Mucosa of gallbladder (tissue), 1 donor: ENCODE measurements at places on chromosomes 16 and 17. TPM values are rescaled to one million over a fixed set of nuclear protein-coding genes. Genes with fewer than 3 reads are reported as not detected.
A peak's percentile ranks its signal among the peaks of the same experiment; 100 is the strongest.

The MYH10 gene
- 104 TPM for total RNA-seq

The RCVRN gene
- total RNA-seq, result 0.20 TPM

GRCh38 chr17:52106638-52107261 lies 51.8 kb downstream of the CA10 start:
- DNase-seq, result peak; percentile 30

The PYDC1 gene
- total RNA-seq, result not detected

- DNase-seq, result no peak
These were observed 4.3 kb downstream of the YBX2 start for GRCh38 chr17:7290166-7290565.

DNA sequence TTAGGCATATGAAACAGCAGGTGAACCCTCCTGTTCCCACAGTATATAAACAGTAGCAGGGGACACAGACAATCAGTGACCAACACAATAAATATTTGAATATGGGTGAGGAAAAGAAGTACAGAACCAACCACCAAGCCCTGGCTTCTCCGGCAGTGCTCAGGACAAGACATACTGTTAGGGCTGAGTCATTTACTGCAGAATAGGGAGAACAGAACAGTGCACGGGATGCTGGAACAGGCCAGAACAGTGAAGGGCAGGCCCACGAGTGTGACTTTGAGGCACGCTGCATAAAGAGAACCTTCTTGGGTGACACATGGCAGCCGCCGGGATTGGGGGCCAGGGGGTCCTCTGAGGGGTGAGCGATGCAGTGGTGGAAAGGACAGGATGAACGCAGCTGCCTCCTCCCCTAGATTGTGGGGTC lies 160.4 kb downstream of the CMIP start:
- no peak for DNase-seq

DNA sequence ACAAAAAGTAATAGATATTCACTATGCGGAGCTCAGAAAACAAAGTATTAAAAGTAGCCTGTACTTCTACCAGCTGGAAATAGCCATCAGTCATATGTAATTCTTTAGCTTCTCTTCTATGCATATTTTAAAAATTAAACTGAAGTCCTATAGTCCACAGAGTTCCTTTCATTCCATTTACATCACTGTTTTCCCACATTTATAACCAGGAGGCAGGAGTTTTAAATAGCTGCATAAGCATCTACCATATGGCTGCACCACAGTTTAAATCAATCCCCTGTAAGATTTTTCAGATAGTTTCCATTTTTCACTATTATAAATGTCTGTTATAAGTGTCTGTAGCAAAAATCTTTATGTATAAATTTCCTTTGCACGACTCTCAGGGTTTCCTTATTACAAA lies 45.1 kb downstream of the ZFHX3 start:
- no peak for DNase-seq

The TK2 gene
- 38.5 TPM for total RNA-seq

- DNase-seq, result no peak
These were observed 23.6 kb downstream of the CLEC16A start for GRCh38 chr16:10967986-10968385.

GRCh38 chr17:75113798-75114551 lies 4.2 kb downstream of the ARMC7 start:
- peak; percentile 93 for DNase-seq

GRCh38 chr17:49873926-49874325 lies 26.1 kb upstream of the TAC4 start:
- no peak for DNase-seq

- DNase-seq, result no peak
These were observed 51.2 kb upstream of the MTMR4 start for GRCh38 chr17:58565389-58566311.

DNA sequence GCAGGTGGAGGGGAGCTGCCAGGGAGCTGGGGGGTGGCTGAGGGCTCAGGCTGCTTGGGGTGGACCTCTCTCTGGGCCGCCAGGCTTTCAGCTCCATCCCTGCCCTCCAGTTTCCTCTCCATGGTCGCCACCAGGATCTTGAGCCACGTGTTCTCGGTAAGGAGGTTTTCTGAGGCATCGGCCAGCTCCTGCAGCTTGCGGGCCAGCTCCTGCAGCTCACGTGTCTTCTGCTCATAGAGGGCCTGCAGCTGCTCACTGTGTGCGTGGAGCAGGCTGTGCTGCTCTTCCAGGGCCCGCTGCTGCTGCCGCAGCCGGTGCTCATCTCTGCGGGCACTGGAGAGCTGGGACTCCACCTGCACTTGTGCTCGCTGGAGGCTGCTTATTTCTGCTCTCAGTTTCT lies 11.0 kb downstream of the SNN start:
- DNase-seq, result no peak

- no peak for DNase-seq
These were observed 372.3 kb upstream of the ZFHX3 start for GRCh38 chr16:73420244-73420643.

DNA sequence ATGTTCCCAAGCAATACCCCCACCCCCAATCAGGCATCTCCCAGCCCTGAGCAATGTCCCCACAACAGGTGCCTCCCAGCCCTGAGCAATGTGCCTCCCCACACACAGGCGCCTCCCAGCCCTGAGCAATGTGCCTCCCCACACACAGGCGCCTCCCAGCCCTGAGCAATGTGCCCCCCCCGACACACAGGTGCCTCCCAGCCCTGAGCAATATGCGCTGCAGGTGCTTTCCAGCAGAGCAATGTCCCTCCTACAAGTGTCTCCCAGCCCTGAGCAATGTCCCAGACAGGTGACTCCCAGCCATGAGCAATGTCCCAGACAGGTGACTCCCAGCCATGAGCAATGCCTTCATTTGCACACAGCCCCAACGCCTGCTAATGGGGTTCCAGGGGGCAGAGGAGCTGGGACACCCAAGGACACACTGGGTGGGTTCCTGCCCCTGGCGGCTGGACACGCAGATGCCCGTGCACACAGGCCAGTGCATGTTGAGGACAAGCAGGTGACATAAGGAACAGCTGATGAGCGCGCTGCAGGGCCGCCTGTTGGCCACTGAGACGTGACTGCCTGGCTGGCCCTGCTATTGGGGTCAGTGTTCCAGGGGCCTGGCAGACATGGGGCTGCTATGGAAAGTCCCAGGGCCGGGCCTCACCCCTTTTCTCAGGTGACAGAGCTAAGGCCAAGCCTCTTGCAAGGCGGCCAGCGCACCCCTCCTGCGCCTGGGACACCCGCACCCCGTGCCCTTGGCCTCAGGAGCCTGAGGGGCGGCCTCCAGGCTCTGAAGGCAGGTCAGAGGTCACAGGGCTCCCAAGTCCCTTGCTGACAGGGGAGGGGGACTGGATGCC lies 26.9 kb upstream of the PABPN1L start:
- DNase-seq, result no peak

DNA sequence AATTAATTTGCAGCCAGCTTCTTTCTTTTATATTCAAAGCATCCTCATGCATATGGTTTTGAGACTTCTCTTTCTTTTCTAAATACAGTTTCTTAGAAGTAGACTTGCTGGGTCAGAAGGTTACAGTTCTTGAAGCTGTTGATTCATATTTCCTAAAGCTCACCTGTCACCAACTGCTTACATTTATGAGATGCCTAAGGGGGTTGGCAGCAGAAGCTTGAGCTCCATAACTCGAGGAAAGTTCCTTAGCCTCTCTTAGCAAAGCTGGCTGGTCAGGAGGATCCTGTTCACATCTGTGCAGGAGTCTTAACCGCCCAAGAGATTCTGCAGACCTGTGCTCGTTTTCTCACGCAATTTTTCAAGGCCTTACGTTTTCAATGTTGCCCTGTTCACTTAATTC lies 218.8 kb downstream of the SNX29 start:
- DNase-seq, result no peak

DNA sequence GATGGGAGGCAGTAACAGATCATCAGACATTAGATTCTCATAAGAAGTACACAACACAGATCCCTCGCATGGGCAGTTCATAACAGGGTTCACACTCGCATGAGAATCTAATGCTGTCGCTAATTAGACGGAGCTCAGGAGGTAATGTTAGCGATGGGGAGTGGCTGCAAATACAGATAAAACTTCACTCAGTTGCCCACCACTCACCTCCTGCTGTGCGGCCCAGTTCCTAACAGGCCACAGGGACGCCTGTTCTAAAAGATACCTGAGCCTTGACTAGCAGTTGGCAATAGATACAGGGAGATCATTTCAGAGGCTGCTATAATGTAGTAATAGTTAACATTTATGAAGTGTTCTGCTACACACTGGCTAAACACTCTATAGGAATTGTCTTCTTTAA lies 4.9 kb downstream of the PTRH2 start:
- DNase-seq, result no peak

The MYH1 gene
- 0.52 TPM for total RNA-seq

The ZG16B gene
- 55.9 TPM for total RNA-seq

The MYL4 gene
- total RNA-seq, result 0.55 TPM

The KRT33A gene
- not detected for total RNA-seq

DNA sequence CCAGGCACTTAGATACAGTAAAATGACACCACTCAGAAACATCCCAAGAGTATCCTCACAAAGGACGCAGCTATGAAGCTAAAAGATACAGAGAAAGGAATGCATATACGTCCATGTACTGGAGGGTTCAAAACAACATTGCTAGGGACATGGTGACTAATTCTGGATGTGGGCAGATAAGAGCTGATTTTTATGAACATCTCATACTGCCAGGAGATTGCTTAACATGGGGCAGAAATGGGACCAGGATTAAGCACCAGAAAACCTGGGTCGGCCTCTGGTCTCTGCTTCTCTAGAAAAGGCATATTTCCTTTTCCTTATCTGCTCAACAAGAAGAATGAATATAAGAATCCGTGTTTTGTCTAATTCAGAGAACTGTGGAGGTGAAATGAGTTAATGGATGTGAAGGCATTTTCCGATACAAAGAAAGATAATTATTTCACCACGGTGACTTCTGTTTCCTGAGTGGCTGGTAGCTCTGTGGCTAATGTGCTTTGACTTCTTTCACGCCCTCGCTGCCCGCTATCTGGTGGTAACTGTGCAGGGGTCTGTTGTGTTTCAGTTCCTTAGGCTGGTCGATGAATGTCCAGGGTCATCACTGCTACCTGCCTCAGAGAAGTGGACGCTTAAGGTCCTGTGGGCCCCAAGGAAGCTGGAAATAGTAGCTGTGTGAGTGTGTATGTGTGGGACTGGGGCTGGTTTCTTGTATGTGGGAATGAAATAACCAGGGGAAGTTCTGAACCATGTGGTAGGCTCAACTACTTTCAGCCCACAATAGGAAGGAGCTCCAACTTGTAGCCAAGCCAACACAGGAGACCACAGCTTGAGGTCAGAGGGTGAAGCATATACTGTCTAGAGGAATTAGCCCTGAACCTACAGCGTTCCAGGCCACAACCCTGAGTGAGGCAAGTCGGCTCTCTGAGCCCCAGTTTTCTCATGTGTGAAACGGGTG lies 15.8 kb upstream of the CCL5 start:
- DNase-seq, result no peak

GRCh38 chr17:1146561-1147265 lies 33.1 kb downstream of the ABR start:
- no peak for DNase-seq

The CARD14 gene
- total RNA-seq, result 0.29 TPM

DNA sequence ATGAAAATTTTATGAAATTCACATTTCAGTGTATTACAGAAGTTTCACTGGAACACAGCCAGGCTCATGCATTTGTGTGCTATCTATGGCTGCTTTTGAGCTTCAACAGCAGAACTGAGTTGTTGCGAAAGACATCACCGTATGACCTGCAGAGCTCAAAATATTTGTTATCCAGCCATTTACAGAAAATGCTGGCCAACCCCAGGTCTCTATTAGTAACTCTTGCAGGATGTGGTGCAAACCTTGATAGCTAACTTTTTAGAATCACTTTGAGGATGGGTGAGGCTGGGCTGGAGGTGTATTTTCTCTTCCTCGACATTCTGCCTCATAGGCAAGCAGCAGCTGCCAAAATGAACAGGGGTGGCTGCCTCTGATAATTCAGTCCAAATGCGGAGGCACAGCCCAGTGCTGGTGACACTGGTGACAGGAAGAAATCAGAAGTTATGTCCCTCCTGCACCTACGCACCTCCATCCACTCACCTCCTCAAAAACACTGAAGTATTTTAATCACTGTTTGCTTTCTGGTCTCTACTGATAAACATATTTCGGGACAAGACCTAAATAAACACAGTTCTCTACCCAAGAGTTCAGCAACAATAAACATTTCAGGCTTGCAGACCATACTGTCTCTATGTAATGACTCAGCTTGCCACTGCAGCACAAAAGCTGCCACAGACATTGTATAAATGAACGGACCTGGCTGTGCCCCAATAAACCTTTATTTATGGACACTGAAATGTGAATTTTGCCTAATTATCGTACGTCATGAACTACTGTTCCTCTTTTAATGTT lies 28.5 kb downstream of the ARHGAP17 start:
- no peak for DNase-seq

The SPN gene
- 9.0 TPM for total RNA-seq

The CA10 gene
- total RNA-seq, result 0.17 TPM

- DNase-seq, result no peak
These were observed 20.9 kb upstream of the SOX9 start for GRCh38 chr17:72099919-72100318.

- DNase-seq, result no peak
These were observed 15.6 kb downstream of the PLEKHG4 start for GRCh38 chr16:67294938-67295361.

The SLC16A13 gene
- total RNA-seq, result 44.4 TPM

DNA sequence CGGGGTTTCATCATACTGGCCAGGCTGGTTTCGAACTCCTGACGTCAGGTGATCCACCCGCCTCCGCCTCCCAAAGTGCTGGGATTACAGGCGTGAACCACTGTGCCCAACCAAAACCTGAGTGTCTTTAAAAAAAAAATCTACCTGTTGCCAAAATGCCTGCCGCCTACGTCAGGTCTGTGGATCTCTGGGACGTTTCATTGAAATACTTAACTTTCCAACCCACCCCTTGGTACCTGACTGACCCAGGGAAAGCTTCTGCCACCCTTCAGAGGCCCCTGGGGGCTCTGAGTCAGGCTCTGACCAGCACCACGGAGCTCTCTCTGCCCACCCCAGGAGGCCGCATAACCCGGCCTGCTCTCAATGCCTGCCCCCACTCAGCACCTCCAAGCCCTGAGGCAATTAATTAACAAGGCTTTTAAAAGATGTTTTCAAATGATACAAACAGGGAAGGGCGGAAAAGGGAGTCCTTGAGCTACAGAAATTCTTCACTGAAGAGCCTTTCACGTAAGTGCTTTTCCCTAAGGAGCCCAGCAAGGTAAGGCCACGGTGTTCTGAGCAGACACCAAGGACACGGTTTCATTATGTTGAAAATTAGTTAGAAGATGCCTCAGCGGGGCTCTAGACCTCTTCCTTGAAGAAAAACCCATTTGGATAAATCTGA lies 29.3 kb upstream of the GSG1L start:
- DNase-seq, result no peak

GRCh38 chr17:36703860-36704266 lies 102.5 kb downstream of the MRM1 start:
- DNase-seq, result peak; percentile 41

The CASKIN1 gene
- total RNA-seq, result 0.58 TPM

The ALDOA gene
- total RNA-seq, result 1,422 TPM

- no peak for DNase-seq
These were observed 18.0 kb downstream of the ITGAM start for GRCh38 chr16:31277659-31278260.

DNA sequence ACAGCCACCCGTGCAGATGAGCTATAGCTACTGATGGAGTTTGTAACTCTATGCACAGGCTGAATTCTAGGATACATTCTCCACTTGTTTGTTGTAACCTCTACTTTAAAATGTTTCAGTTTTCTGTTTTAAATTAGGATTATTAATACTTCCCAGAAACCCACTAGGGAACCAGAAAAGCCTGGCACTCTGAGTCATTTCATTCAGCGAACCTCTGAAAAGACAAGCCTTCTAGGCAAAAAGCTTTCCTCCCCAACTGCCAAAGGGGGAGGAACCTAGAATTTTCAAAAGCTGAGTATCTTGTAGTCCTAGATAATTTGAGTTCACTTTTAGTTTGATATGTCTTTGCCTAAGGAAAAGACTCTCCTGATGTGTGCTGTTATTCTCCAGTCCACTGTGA lies 43.2 kb downstream of the GOSR1 start:
- no peak for DNase-seq
